Tibial nerve (tissue), 4 donors: ENCODE measurements at places on chromosomes 4 and X.

DNA sequence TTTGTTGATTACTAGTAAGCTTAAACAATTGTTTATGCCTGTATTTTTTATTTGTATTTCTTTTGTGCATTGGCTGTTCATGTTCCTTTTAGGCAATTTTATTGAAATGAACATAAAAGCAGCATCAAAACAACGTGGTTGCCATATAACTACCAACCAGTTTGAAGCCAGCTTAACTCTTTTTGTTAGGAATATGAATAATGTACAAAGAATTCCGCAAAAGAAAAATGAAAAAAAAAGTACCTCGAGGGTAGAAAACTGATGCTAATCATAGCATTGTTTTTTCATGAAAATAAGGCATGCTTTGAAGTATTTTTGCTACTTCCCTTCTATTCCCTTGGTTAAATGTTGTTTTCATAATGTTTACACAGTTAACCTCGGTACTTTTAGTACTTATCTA lies 1024.0 kb upstream of the SLIT2 start:
- H3K36me3 ChIP-seq = no peaks in the 10 kb centered on the region
- no peak overlapping the region for H3K27ac ChIP-seq
- no peak overlapping the region for H3K4me3 ChIP-seq
- no peaks in the 10 kb centered on the region for H3K4me1 ChIP-seq
- DNase-seq = no peak
- H3K27me3 ChIP-seq = no peaks in the 10 kb centered on the region

GRCh38 chrX:30219372-30219771 lies 4.0 kb downstream of the MAGEB2 start:
- no peaks in the 10 kb centered on the region for H3K27me3 ChIP-seq
- H3K4me1 ChIP-seq = no peaks in the 10 kb centered on the region
- no peak overlapping the region for H3K4me3 ChIP-seq

DNA sequence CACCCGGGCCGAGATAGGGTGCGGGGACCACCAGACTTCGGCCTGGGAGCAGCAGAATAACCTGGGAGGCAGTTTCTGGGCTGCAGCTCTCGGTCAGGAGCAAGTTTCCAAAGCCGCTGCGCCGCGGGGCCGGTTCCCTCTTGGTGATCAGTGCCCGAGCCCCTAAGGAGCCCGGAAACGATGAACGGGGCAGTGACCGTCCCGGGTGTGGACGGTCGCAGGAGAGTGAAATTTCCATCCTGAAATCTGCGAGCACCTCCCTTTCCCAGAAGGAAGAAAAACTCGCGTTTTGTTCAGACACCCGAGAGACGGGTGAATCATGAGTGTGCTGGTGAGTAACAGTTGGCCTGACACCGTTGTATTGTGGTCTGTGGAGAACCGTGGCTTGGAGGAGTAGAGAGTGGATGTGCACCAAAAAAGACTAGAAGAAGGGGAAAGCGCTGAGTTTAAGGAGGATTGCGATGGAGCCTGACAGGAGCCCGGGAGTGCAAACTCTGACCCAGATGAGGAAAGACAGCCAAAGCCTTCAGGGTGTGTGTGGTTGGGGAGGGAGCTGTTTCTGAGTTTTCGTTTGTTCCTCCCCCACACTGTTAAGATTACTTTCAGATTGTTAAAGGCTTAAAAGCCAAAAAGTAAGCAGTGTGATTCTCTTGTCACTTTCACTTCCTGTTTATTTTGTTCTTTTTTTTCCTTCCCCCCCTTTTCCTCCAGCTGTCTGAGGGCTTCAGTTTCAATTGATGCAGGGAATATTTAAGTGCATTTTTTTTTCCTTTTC lies 828 bp downstream of the MCUB start:
- peaks cover 21% of the 10 kb centered on the region for H3K4me1 ChIP-seq
- peak overlapping the region; percentile 75 for H3K4me3 ChIP-seq
- no peaks in the 10 kb centered on the region for H3K36me3 ChIP-seq
- no peaks in the 10 kb centered on the region for H3K27me3 ChIP-seq

DNA sequence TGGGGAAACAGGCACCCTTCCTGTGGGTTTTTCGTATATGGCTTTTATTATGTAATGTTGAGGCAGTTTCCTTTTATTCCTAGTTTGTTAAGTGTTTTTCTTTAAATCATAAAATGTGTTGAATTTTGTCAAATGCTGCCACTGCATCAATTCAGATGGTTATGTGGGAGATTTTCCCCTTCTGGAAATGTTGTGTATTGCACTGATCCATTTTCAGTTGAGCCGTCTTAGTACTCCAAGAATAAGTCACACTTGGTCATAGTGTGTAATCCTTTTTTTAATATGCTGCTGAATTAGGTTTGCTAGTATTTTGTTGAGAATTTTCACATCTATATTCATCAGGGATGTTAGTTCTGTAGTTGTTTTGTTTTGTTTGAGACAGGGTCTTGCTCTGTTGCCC lies 9.5 kb upstream of the CTBP1 start:
- no peak for DNase-seq
- H3K27ac ChIP-seq = no peak overlapping the region
- no peaks in the 10 kb centered on the region for H3K36me3 ChIP-seq
- H3K27me3 ChIP-seq = no peaks in the 10 kb centered on the region
- no peak overlapping the region for H3K4me3 ChIP-seq

DNA sequence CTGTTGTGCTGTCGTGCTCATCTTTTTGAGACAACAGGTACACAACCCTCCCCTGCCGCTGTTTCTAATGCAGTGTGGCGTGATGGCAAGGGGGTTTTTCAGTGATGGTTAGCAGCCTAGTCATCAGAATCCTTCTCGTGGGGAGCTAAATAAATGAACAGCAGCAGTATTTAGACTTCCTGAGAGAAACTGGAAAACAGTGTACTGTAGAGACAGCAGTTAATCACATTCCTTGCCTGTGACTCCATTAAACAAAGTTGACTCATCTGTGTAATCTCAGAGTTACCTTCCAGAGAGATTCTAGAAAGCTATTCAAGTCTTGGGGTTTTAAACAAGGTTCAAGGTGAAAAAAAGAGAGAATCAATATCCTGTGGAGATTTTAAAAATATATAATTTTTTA lies 1753.2 kb upstream of the PCDH7 start:
- H3K36me3 ChIP-seq = no peaks in the 10 kb centered on the region
- no peak overlapping the region for H3K4me3 ChIP-seq
- H3K27ac ChIP-seq = no peak overlapping the region
- no peaks in the 10 kb centered on the region for H3K4me1 ChIP-seq

- no peak overlapping the region for H3K27ac ChIP-seq
- no peaks in the 10 kb centered on the region for H3K4me1 ChIP-seq
- no peaks in the 10 kb centered on the region for H3K36me3 ChIP-seq
- DNase-seq = no peak
- H3K4me3 ChIP-seq = no peak overlapping the region
- no peaks in the 10 kb centered on the region for H3K27me3 ChIP-seq
Observed at GRCh38 chrX:65723706-65724105, 56.3 kb downstream of the MSN start.

DNA sequence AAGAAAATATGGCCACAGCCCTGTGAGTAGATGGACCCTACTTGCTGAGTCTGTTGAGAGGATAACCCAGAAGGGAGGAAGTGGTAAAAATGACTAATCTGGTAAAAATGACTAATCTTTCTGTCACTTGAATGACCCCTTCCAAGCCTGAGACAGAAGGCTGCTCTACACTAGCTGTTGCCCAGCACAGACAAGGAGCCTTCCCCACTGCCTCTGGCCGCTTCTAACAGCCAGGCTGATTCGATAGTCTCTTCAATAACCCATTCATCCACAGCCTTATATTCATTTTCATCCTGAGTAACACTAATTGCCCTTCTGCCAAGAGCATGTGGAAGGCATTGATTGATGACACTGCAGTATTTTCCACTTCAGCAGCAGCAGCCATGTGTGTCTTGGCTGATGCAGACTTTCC lies 18.4 kb downstream of the MAGEB17 start:
- H3K27ac ChIP-seq = no peak overlapping the region
- no peaks in the 10 kb centered on the region for H3K4me1 ChIP-seq
- no peaks in the 10 kb centered on the region for H3K27me3 ChIP-seq
- no peak for DNase-seq
- H3K4me3 ChIP-seq = no peak overlapping the region

DNA sequence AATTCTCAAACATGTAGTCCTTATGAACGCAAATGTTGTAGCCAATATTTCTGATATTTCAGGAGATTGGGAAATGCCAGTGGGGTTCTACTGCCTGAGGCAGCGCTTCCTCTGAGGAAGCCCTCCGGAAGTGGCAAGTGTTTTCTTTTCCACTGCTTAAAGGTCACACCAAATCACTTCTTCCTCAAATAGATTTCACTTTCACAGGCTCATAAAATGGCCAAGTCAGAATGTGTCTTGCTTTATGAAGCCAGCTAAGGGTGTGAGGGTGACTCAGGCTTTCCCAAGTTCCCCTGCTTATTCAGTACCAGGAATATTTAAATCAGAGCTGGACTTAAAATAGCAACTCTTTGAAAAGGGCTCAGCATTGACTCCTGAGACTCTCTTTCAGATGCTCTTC lies 514.2 kb upstream of the DIPK2B start:
- H3K27ac ChIP-seq = no peak overlapping the region
- no peak for DNase-seq
- no peaks in the 10 kb centered on the region for H3K36me3 ChIP-seq
- H3K27me3 ChIP-seq = no peaks in the 10 kb centered on the region
- no peak overlapping the region for H3K4me3 ChIP-seq

DNA sequence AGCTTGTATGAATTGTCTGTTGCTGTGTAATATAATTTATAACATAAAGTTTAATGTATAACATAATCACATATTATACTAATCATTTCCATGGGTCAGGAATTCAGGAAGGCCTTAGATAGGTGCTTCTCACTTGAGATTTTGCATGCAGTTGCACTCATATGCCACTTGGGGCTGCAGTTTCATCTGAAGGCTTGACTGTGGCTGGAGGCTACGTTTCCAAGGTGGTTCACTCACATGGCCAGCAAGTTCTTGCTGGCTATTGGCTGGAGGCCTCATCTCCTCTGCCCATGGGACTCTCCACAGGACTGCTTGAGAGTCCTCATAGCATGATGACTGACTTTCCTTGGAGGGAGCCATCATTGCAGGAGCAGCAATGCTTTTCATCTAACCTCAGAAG lies 53.4 kb upstream of the STX18 start:
- H3K4me3 ChIP-seq = no peak overlapping the region
- H3K27ac ChIP-seq = no peak overlapping the region
- H3K27me3 ChIP-seq = no peaks in the 10 kb centered on the region
- no peaks in the 10 kb centered on the region for H3K36me3 ChIP-seq
- no peak for DNase-seq

DNA sequence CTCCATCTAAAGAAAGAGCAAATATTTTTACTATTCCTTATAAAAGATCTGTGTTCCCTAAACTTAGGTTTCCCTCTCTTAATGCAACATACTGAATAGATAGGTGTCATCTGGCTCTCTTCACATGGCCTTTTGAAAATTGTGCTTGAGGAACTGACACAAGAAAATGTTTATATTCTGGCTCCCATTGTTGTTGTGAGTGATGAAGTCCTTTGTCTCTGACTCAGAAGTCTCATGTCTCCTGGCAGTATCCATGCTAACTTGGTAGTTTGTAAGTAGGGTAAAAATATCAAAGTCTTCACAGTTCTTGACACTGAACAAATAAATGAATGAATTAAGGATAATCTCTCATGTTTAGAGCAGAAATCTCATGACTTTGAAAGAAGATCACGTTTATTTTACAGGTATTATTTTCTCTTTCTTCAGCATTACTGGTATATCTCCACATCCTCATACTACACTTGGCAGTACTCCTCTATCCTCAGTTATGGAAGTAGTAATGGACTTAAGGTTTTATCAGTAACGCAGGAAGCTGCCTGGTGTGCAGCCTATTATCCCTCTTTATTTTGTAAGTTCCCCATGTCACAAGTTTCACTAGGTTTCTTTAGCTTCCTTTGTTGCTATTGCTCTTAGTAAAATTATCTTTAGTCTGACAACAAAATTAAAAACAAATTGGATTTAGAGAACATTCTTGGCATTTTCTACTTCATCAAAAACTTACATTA lies 14.2 kb upstream of the PABPC4L start:
- no peaks in the 10 kb centered on the region for H3K27me3 ChIP-seq
- no peaks in the 10 kb centered on the region for H3K4me1 ChIP-seq
- no peaks in the 10 kb centered on the region for H3K36me3 ChIP-seq
- no peak for DNase-seq
- H3K27ac ChIP-seq = no peak overlapping the region

DNA sequence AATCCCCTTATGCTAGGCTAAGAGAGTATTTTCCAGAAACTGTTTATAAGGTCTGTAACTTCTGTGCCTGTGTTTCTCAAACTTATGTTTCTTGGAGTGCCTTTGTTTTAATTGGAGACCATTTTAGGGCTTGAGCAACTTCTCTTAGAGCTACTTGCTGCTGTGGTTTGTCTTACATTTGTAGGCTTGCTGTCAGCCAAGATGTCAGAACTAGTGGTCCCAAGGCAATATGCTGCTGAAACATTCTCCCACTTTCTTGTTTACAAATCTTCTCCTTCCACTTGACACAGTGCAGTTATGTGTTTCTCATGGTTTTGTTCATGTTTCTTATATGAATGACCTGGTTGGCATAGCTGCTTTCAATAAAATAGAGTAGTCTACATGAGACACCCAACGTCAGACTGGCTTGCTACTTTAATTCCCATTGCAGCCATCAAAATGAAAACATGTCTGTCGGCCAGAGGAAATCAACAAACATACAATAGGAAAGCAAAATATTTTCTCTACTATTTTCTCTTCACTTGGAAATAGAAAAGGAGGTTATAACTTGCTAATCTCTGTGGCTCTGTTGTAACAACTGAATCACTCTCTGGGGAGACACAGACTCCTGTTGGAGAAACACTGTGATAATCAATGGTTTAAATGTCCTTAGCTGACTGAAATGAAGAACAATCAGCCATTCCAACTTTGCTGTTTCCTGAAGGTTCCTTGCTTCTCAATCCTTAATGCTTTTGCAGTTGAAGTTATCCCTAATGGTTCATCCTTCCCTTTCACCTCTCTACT lies 426.4 kb downstream of the PDGFC start:
- H3K36me3 ChIP-seq = no peaks in the 10 kb centered on the region
- DNase-seq = no peak
- no peaks in the 10 kb centered on the region for H3K27me3 ChIP-seq

DNA sequence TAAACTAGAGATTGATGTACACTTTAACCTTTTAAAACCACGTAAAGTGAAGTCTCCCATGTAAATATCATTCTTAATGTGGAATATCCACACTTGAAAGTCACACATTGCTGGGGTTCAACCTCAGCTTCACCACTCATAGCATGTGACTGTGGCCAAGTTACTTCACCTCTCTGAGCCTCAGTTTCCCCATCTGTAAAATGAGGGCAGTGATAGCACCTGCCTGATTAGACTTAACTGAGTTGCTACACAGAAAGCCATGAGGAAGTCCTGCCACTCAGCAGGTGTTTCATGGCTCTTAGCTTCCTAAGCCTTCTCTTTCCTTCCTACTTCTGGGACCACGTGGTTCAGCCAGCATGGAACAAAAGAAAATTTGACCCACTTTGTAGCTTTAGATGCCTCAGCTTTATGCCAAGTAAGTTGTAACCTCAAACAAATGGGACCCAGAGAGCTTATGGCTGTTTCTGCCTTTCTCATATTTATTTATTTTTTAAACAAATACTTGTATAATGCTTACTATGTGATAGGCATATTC lies 277.3 kb upstream of the KLF3 start:
- no peaks in the 10 kb centered on the region for H3K4me1 ChIP-seq
- H3K36me3 ChIP-seq = no peaks in the 10 kb centered on the region
- no peak overlapping the region for H3K27ac ChIP-seq
- no peaks in the 10 kb centered on the region for H3K27me3 ChIP-seq
